Stimulated activated CD4-positive, alpha-beta T cell treated with anti-CD3 and anti-CD28 coated beads, TNF-alpha, amount 100 ng/mL, for 4 hours (primary cell): ENCODE measurements at places on chromosomes 5 and 9.
A peak's percentile ranks its signal among the peaks of the same experiment; 100 is the strongest.

GRCh38 chr9:34592895-34593601 is 3.5 kb upstream of the CNTFR start:
- no peak for DNase-seq

DNA sequence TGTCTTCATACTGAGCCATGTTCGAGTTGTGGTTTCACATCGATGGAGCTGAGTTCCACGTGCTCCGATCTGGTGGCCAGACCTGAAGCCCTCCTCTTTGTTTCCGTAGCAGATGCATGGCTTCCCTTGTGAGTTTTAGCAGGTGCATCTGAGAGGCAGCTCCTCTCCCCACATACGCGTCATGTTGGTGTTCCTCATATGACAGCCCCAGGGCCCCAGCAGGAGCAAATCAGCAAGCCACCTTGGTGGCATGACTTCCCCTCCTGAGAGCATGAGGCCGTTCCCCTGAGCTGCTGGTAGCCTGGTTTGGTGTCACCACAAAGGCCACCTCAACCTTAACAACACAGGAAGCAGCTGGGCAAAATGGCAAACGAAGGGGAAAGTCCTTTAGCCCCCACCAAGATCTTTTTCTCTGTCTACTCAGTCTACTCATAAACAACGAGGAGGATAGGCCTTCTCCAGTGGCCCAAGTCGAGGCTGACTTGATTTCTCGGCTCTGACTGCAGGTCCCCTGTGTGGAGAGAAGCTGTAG is 5.9 kb downstream of the CYFIP2 start:
- no peak for DNase-seq

GRCh38 chr5:87268970-87269377 is 1.3 kb downstream of the RASA1 start:
- DNase-seq, result no peak

DNA sequence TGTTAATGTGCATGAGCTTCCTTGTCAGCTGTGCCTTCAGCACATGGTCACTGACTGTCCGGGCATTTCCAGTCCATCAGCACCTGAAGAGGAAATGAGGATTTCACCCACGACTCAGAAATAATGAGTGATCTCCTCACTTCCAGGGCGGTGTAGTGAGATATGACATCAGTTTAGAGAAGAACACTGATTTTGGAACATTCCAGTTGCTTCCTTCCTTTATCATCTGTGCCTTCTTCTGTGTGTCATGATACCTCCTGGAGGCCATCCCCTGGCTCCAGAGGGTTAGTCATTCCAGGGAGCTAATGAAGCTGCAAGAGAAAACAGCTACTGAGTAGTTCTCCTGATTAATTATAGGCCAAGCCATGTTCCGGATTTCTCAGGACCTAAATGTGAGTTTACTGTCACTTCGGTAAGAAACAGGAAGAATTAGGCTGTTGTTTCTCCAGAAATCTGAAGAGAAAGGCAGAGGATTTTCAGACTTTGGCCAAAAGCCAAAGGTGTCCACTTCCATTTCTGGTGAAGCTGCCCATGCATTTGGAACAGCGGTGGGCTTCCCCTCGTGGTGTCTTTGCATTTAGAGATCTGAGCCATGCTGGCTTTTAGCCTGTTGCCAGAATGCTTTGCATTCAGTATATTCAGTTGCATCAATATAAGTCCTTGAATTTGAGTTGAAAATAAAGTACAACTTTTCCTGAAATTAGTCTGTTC is 161.3 kb upstream of the OTULINL start:
- DNase-seq, result no peak

- no peak for DNase-seq
These were observed 163.6 kb upstream of the TLE4 start for GRCh38 chr9:79408200-79408599.

GRCh38 chr5:179225387-179225786 is 119.9 kb downstream of the ADAMTS2 start:
- no peak for DNase-seq

DNA sequence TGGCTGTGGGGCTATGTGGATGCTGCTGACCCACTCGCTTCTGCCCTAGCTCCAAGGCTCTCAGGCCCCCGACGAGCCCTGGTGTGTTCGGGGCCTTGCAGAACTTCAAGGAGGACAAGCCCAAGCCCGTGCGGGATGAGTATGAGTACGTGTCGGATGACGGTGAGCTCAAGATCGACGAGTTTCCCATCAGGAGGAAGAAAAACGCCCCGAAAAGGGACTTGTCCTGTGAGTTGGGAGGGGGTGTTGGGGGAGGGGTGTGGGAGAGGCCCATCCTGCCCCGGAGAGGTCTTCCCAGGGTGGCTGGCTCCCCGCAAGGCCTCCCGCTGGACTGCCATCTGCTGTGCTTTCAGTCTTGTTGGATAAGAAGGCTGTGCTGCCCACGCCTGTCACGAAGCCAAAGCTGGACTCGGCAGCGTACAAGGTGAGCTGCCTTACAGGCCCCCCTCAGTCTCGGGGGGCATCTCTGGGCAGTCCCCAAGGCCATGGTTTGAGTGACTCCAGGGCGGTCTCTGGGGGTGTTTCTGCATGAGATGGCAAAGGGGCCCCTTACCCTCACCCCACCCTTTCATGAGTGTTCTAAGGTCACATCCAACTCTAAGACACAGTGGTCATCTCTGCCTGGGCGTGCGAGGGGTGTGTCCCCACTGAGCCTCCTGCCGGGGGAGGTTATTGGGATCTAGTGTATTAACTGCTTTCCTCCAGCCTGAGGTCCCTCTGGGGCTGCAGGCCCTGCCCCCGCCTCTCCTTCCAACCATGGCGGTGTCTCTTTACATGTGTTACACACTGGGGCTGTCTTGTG is 89.5 kb downstream of the PHF2 start:
- DNase-seq, result no peak

DNA sequence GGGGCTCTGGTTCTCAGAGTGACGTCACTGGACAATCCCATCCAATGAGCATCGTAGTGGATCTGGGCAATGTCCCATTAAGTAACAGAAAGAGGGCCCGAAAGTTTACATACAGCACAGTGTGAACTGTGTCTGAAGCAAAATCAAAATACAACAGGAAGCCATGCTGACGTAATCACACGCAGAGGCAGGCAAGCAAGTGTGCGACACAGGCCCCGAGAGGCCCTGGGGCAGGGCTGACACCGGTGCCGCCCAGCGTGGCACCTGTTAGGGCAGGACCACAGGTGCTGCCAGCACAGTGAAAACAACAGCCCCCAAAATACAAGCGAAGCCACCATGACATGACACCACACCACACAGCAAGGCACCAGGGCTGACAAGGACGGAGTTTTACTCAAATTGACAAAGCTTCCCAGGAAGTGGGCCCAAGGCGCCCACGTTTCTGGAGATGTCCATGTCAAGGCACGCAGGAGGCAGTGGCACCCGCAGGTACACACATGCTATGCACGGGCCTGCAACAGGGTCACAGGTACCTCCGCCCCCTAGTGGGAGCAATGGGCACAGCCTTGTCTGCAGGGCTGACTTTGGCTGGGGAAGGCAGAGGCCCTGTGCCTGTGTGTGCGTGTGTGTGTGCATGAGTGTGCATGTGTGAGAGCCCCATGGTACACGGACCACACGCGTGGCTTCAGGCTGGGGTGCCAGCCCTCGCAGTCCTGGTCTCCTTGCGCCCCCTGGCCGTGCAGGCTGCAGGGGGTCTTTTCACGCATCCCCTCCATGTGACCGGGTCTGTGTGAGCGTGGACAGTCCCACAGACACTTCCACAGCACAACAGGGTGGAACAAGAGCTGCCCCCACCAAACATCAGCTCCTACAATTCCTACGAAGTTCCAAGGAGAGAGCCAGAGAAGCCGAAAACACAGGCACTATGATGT is 19.6 kb downstream of the QSOX2 start:
- peak; percentile 43 for DNase-seq
